ENCODE measurements at places on chromosomes 16 and 17.

DNA sequence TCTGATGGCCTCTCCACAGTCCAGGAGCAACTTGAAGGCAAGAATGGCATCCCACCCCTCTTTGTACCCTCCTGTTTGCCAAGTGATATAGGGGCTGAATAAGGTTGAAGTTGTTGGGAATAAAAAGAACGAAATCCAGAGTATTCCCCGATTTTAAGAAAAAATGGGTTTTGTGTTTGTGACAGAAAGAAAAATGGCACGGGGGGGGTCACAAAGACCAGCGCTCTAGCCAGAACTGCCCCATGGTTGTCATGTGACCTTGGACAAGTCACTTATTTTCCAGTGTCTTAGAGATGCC, 1.7 kb upstream of the HEXIM1 start:
- no peak for DNase-seq

GRCh38 chr17:81419886-81420768, 24.9 kb downstream of the BAHCC1 start:
- no peak for DNase-seq

DNA sequence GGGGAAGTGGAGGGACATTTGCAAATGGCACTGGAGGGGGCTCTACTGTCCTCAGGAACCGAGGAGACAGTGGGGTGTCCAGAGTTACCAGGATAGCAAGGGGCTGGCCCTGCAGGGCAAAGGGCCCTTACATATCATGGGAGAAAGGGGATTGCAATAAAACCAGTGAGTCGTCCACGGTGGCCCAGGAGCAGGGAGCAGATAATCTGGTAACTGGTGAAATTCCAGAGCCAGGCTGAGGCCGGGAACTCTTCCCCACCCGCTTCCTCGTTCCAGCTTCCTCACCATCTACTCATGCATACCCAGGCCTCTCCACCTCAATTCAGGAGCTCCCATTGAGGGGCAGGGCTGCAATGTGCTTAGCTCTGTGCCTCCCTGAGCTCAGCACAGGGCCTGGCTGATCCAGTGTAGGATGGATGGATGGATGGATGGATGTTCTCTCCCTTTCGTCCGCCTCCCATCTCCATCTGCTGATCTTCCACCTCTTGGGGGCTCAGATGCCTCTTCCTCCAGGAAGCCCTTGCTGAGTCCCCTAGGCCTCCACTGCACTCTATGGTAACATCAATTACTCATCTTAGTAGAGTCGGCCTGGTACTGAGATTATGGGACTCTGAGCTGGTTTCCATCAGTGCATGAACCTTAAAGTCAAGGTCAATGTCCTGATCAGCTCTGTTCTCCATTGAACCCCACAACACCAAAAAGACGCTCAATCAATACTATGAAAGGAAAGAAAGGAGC, 41.2 kb upstream of the NDRG4 start:
- DNase-seq = no peak

GRCh38 chr16:88331989-88332920, 50.5 kb upstream of the ZNF469 start:
- DNase-seq = no peak

- no peak for DNase-seq
Measured at GRCh38 chr17:70878879-70879278, 709.5 kb downstream of the KCNJ2 start.

GRCh38 chr17:46977348-46977747, 1.7 kb downstream of the RPRML start:
- DNase-seq = no peak

DNA sequence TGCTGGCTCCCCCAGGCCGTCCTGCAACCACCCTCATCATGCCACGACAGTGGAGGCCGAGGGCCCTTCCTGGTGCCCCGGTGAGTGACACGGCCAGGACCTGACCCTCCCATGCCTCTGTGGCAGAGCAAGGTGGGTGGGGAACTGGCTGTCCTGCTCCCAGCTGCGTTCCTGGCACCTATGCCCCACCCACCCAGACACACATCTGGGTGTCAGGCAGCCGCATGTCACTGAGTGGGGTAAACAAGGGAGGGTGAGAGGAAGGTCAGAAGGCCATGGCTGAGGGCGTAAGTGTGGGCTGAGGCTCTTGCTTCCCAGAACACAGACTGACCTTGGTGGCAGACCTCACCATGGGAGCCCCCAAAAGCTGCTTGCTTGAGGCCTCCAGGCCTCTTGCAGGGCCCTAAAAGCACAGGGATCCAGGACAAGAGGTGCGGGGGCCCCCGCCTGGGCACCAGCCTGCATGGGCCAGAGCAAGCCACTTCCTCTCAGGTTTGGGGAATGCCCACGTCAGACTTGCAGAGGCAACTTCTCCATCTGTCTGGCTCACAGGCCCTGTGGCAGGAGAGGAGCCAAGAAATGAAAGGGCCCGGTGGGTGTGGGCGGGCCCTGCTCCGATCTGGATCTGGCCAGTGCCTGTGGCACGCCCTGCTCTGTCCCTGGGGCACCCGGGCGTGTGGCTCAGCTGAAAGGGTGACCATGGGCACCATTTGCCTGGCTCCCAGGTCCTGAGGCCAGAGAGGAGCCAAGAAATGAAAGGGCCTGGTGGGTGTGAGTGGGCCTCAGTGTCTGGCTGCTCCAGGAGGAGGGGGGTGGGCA, 3.9 kb upstream of the CCDC57 start:
- no peak for DNase-seq

DNA sequence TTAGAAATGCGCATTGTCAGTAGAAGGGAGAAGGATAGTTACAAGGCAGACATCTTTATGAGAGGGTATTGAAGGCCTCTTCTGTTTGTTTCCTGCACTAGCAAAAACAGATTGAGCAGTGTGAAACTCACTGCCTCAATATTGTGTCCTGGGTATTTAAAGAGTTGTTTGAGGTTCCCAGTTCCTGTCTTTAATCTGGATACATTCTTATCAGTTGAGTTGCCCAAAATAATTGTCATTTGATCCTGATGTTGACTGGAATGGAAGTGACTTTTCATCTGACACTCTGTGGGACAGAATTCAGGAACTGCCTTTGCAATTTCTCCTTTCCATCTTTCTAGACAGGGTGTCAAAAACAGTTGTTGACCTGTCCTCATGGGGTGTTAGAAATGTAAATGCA, 1.7 kb downstream of the ATP6V0A1 start:
- no peak for DNase-seq

GRCh38 chr17:17917394-17917793, 54.8 kb downstream of the TOM1L2 start:
- no peak for DNase-seq

DNA sequence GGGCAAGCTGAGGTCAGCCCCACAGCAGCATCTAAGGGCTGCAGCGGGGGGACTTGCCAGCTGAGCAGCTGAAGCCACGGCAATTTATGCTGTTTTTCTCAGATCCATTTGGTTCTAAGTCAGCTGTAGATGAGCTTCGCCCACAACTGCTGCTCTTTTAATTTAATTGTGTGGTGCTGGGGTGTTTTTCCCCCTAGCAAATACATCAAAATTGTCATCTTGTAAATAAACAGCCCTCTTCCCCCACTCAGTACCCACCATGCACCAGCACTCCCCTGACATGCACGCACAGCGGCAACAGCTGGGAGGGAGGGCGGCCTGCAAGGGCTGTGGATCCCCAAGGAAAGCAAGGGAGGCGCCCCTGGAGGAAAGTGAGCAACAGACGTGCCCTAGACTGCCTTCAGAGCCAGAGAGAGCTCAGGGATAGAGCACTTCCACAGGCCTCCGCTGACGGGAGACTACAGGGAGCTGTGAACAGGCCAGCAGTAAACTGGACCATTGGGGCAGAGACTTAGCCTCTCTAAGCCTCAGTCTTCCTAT, 149.5 kb downstream of the TMEM132E start:
- no peak for DNase-seq

DNA sequence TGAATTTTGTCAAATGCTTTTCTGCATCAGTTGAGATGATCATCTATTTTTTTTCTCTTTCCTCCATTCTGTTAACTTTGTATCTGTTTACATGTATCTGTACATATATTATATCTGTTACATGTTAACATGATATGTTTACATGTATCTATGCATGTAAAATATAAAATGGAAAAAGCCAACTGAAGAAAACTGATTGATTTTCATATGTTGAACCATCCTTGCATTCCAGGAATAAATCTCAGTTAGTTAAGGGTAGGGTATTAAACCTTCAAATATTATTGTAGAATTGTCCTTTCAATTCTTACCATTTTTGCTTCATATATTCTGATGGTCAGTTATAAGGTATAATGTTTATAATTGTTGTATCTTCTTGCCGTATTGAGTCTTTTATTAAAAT, 336.1 kb downstream of the ZFHX3 start:
- DNase-seq = no peak

DNA sequence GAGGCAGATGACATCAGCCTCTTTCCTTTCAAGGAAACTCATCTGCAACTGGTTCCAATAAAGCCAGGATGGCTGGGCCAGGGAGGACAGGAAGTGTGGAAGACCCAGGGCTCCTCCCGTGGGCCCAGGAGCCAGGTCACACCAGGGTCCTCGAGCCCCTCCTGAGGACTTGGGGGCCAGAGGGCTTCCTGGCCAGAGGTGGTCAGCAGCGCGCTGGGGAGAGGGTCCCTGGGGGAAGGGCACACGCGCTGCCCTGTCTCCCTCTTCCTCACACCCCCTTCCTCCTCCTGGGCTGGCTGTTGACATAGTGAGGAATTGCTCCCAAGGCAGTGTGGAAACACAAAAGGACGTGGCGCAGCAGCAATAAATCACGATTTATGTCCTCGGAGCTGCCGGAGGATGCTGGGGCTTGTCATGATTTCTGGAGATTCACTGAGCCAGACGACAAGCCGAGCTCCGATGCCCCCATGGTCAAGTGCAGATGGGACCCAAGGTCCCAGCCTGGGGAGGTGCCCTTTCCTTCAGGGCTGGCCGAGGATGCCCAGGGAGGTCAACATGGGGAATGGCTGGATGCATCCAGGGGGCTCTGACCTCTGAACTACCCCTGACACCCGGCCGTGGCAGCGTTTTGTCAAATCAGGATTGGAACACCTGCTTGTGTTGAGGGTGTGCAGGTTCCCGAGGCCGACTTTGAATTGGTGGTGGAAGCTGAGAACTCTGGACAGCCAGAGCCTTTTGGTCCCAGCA, 152.6 kb downstream of the IRF8 start:
- no peak for DNase-seq

- no peak for DNase-seq
Measured at GRCh38 chr16:8818504-8819270, 21.0 kb downstream of the PMM2 start.

GRCh38 chr17:46950342-46950996, 27.5 kb downstream of the GOSR2 start:
- no peak for DNase-seq

GRCh38 chr16:8373676-8374431, 216.5 kb downstream of the TMEM114 start:
- no peak for DNase-seq

DNA sequence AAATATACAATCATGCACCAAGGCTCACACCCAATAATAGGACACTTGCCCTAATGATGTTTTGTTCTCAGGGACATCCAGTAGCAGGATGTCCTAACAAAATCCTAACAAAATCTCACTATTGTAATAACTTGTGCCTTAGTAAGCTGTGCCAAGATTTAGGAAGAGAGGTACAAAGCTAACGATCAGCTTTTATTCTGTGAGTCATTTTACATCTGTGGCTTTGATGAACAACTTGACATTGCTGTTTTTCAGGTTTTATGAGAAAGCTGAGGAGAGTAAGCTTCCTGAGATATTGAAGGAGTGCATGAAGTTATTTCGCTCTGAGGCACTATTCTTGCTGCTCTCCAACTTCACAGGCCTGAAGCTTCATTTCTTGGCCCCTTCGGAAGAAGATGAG, 18.9 kb downstream of the OGFOD1 start:
- no peak for DNase-seq

GRCh38 chr16:47310792-47311211, 150.1 kb downstream of the ITFG1 start:
- DNase-seq = no peak

GRCh38 chr17:49375544-49375943, 13.5 kb upstream of the ZNF652 start:
- no peak for DNase-seq

DNA sequence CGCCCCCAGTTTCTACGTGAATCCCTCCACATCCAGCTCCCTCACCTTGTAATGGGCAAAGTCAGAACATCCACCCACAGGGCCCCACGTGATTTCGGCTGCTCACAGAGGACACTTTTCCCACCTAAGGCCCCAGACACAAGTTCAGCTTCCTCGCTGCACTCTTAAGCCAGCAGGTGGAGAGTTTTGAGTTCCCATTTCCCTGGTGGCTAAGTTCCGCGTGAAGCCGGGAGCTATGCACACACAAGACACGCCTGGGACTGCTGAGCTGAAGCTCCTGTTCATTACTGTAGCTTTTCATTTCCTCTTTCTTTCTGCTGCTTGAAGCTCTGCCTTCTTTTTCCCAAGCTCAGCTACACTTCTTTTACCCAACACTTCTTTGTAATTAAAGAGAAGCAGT, 273.8 kb downstream of the NPIPA8 start:
- no peak for DNase-seq

GRCh38 chr17:66172691-66173223, 19.2 kb downstream of the CEP112 start:
- DNase-seq = no peak

DNA sequence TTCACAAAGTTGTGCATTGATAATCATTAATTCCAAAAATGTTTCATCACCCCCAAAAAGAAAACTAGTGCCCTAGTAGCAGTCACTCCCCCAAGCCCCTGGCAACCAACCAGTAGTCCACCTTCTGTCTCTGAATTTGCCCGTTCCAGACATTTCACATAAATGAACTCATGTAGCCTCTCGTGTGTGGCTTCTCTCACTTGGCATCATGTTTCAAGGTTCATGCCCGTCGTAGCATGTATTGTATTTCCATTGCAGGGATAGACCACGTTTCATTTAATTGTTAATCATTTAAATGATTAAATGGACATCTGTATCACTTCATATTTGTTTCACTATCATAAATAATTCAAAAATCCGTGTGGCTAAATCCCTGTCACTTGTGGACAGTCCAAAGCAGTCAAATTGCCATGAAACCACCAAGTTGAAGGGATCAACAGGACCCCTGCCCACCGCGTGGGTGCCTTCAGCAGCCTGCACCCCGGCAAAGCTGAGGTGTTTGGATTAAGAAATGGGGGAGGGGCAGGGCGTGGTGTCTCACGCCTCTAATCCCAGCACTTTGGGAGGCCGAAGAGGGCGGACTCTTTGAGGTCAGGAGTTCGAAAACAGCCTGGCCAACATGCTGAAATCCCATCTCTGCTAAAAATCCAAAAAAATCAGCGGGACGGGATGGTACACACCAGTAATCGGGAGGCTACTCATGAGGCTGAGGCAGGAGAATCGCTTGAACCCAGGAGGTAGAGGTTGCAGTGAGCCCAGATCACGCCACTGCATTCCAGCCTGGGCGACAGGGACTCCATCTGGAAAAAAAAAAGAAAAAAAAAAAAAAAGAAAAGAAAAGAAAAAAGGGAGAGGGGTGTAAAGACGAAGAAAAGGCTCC, 8.7 kb upstream of the FLYWCH2 start:
- no peak for DNase-seq

GRCh38 chr17:78535273-78536197, 41.7 kb downstream of the DNAH17 start:
- DNase-seq = no peak

Data from stimulated activated CD4-positive, alpha-beta T cell treated with anti-CD3 and anti-CD28 coated beads, Interleukin-15, amount 100 ng/mL, for 1 hour (primary cell).